Activated naive CD4-positive, alpha-beta T cell treated with Interleukin-2 at 50 U/mL for 16 hours (primary cell): ENCODE measurements at places on chromosomes 3 and 15.

- no peak for DNase-seq
These were observed 46.3 kb downstream of the SENP7 start for GRCh38 chr3:101466465-101467309.

DNA sequence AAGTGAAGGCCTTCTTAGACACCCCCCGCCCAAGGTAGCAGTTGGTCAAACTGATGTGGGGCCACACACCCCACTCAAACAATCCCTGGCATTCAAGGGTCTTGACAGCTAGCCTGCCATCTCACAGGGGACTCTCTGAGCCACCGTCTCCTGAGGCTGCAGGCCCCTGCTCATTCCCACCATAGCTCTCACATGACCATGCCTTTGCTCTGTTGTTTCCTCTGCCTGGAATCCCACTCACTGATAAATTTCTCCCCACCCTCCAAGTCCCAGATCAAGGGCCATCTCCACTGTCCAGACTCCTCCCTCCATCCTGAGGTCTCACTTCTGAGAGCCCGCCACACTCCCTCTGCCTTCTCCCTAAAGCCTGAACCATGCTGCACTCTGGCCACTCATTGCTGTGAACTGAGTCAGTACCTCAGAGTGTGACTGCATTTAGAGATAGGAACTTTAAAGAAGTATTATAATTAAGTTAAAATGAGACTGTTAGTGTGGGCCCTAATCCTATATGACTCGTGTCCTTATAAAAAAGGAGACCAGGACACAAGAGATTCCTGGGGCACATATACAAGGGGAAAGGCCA is 10.0 kb downstream of the WNT7A start:
- DNase-seq: no peak

GRCh38 chr3:111107662-111108035 is 36.0 kb downstream of the NECTIN3 start:
- no peak for DNase-seq

- DNase-seq: no peak
These were observed 34.2 kb upstream of the SYN2 start for GRCh38 chr3:11969986-11970385.

DNA sequence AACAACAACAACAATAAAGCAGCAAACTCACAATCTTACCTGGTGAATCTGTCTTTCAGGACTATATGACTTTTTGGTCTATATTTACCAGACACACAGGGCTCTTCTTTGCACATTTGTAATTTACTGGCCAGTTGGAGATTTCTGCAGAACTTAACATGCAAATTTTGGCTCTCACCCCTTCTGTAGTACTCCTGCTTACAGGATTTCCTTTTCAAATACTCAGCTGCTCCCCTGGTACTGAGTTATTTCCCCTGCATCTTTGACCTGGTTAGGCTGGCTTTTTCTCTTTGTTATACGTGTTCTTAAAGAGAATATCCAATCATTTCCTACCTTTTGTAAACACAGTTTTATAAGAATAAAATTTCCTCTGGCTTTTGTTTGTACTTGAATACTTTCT is 228.0 kb downstream of the MBNL1 start:
- DNase-seq: no peak

DNA sequence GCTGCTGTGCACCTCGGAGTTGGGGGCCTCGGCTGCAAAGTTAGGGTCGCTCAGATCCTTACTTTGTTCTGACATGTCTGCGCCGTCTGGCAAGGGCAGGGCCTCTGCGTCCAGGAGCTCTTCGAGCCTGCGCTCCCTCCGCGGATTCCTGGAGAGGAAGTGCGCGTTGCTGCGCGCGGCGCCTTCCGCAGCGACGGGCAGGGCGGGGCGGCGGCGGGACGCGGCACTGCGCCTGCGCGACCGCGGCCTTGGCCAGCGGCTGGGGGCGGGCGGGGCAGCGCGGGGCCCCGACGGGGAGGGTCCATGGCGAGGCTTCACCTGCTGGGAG is at the start of gene NDN:
Gene NDN (minus strand): TSS at position 163 of the 328 bp plus-strand sequence. CDS start 88 bp downstream, at position 75.
- DNase-seq: no peak

DNA sequence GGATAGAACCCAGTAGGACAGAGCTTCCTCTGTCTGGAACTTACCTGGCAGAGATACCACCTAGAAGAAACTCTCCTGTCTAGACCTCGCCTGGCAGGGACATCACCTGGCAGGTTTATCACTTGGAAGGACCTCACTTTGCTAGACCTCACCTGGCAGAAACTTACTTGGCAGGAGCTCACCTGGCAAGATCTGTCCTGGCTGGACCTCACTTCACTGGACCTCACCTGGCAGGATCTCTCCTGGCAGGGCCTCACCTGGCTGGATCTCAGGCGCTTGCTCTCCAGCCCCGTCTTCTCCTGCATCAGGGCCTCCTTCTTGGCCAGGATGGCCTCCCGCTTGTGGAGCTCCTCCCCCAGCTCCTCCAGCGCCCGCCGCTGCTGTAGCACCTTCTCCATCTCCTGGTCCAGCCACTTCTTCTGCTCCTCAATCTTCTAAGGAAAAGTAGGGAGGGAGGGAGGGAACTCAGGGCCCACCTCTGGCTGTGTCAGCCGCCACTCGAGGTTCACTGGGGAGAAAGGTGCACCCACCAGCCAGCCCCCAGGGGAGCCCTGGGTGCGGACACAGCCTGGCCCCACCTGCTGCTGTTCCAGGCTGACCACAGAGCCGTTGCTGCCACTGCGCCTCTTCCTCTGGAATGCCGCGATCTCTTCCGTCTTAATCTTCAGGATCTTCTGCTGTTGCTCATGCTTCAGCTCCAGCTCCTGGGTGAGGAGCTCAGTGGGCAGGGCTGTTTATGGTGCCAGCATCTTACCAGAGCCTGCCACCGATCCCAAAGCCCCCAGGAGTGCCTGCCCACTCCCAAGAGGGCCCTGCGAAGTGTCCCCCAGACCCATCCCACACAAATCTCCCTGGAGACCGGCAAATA is 22.5 kb downstream of the KIF7 start:
- no peak for DNase-seq

DNA sequence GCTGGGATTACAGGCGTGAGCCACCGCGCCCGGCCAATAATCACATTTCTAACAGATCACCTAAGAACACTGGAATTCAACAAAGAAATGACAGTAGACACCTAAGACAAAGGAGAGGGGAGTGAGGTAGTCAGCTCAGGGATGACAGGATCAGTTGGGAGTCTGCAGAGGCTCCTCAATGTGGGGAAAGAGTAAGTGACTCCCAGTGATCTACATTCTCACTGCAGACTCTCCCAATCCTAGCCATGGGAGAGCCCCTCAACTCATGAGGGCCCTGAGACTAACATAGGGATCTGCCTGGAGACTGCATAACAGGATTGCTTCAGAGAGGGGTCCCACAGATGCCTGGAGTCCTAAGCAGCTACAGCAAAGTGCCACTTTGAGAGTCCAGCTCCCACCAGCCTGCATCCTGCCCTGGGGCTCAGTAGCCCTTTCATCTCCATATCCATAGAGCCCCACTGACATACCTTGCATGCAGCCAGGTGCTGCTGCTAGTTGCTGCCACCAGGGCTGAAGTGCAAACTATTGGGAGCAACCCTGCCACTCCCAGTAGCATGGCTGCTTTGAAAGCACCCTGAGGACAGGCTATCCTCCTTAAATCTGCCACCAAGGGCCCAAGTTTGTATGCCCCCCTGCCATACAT is 21.8 kb upstream of the PFN2 start:
- DNase-seq: no peak

- no peak for DNase-seq
These were observed 30.6 kb downstream of the LDHAL6B start for GRCh38 chr15:59237119-59237855.

DNA sequence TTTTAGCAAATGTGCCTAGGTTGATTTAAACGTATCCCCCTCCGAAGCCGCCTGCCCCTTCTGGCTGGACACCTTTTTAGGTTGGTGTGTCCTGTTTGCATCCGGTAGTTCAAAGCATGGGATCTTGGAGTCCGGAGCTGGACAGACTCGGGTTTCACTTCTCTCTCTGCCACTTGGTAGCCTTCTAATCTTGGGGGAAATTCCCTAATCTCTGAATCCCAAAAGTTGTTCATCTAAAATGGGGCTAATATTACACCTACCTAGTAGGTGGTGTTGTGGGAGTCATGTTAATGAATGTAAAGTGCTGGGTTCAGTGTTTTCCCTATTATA is 760 bp downstream of the FANCI start:
- no peak for DNase-seq

GRCh38 chr15:28955160-28955992 is 69.6 kb downstream of the APBA2 start:
- no peak for DNase-seq

- DNase-seq: no peak
These were observed 445.6 kb upstream of the FRG2C start for GRCh38 chr3:75218577-75218976.

DNA sequence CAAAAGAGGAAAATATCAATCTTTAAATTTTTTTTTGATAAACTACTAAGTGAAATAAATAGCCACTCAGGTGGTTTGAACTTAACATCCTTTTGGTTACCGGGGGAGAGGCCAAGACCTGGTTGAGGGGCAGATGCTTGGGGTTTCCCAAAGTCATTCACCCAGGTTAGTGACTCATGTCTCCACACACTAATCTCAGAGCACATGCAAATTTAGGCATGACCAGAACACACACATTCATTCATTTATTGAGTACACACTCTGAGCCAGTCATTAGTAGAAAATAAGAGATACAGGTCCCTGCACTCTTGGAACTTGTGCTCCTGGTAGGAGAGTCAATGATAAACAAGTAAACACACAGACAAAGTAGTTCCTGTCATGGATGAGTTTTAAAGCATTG is 7.3 kb downstream of the ILDR1 start:
- no peak for DNase-seq

DNA sequence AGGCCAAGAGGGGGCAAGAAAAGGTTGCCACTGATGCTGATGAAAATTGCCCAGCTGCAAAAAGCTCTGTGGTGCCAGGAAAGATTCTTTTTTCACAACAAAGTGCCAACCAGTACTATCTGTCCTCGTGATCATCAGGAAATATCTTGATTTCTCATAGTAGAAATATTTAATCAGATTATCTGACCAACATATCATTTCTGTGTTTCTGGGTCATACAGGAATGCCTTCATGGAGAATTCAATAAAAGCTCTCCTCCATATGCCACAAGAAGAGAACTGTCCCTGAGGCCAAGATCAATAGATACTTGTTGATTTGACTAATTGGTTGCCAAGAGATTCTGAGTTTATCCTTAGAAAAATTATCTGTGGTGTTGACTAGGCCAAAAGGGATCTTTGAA is 63.5 kb downstream of the FSIP1 start:
- no peak for DNase-seq

DNA sequence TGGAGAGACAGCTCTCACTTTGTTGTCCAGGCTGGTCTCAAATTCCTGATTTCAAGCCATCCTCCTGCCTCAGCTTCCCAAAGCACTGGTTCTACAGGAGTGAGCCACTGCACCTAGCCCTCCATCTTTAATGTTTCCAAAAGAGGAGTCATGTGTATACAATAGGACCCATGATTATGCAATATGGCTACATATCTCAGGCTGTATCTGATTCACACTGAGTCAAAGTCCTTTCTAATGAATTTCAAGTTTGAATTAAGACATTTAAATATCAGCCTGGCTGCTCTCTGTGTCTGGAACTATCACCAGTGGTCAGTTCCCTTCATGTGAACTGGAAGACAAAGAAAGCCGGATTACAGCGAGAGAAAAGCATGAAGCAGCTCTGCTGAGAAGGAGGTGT is 90.5 kb downstream of the MINAR1 start:
- no peak for DNase-seq

DNA sequence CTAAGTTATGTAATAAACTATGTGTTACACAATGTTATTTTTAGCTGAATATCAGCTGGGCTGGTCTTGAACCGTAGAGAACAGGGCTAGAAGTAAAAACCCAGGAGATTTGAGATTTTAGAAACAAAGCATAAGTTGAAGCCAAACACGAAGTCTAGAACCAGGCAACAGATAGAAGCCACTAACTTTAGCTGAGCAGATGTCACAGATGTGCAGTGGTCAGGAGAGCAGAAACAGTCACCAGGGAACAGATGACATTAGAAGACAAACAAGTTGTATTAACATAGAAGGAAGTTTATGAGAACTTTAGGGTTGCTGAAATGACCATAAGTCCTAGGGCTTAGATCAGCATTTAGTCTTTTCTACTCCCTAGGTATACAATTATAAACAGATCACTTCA is 731.0 kb downstream of the ZNF385D start:
- DNase-seq: no peak

DNA sequence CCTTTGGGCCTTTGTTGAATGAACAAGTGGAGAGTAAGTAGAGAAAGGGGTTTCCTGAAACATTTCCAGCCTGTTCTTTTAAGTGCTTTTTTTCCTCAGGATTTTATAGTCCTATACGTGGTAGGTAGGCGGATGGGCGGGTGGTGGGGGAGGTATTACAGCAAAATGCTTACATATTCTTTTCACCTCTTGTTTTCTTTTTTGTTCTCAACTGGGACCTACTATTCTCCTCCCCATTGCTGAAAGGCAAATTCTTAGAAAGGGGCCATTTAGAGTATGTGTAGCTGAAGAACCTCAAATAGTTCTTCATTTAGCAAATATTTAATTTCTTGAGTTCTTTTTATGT is 135.8 kb downstream of the FNDC3B start:
- no peak for DNase-seq

DNA sequence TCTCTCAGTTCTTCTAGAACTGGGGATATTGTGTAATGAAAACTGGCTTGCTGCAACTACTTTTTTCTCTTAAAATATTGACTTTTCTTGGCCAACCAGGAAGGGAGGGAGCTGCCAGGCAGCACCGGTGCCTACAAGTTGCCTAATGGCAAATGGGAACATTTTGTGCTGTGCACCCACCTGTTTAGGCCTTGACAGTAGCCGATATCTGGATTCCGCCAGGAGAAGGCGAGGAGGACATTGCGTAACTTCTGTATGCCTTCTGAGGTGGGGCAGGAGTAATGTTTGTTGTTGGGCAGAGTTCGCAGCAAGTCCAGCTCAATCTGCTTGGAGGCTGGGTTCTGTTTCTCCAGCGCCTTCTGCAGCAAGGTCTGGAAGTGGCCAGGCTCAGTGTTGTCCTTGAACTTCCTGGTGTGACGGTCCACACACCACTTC is 64.9 kb downstream of the TBC1D2B start:
- no peak for DNase-seq

- DNase-seq: no peak
These were observed 8.8 kb downstream of the OR4F15 start for GRCh38 chr15:101820781-101821180.
